Brain microvascular endothelial cell (primary cell): ENCODE measurements at places on chromosomes 4 and X.

DNA sequence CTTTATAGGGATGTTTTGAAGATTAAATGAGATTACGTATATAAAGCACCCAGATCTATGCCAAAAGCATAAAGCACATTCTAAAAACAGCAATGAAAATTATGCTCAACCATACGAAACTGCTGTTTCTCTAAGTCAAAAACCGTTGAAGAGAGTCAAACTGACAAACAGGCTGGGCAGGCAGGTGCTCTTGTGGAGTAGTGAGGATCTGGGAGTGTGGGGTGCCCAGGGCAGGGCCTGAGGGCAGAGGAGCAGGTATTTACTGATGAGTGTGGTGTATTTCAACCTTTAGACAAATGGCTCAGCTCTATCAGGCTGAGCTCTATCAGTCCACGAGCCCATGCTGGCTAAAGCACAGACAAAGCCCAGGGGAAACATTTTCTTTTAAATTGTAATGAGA is 40.4 kb downstream of the RELL1 start:
- no peak for DNase-seq

DNA sequence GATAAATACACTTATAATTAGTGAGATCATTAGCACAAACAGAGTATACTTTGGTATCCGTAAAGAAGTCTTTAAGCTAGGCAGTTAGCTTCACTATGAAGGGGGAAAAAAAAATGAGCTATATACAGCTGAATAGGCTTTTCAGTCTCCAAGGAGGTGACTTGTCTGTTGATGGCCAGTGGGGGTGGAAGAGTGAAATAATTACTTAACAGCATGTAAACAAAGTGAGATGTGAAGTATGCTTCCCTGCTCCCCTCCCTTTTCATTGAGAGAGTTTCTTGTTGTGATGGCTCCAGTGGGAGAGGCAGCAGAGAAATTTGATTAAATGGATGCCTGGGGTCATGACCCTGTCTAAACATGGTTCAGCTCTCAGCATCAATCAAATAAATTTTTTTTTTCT is 180.9 kb downstream of the DACH2 start:
- DNase-seq: no peak

- DNase-seq: peak; percentile 6
Measured at GRCh38 chrX:13469963-13470684, 99.3 kb upstream of the EGFL6 start.

DNA sequence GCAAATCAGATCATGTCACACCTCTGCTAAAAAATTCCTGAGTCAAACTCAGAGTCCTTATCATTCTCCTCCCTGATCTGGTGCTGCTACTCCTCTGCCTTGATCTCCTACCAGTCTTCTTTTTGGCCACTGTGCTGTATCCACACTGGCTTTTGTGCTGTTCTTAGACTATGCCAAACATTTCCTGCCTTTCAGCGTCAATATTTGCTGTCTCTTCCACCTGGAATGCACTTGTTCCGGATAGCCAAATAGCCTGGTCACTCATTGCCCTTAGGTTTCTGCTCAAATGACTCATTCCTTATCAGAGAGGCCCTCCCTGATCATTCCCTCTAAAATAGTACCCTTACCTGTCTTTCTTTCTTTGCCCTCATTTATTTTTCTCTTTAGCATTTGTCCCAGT is 24.4 kb upstream of the RP2 start:
- DNase-seq: no peak

DNA sequence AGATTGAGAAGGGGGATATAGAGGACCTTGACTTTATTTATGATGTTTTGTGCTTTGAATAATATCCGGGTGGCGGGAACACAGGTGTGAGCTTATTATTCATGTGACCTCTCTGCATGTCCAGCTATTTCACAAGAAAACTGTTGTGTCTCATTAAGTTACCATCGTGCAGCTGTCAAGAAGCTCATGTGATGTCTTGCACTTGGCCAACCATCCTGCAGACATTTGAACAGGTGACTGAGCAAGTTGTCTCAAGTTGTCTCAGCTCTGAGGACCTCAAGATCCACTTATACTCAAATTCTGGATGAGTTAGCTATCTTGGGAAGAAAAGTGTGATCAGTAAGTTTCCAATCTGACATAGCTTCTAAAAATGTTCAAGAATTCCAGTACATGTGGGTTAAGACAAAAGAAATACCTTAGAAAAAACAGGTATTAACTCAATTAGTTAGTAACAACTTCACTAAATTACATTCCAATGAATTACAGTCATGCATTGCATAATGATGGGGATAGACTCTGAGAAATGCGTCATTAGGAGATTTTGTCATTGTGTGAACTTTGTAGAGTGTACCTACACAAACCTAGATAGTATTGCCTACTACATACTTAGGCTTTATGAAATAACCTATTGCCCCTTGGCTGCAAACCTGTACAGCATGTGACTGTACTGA is 462.2 kb downstream of the INPP4B start:
- no peak for DNase-seq

DNA sequence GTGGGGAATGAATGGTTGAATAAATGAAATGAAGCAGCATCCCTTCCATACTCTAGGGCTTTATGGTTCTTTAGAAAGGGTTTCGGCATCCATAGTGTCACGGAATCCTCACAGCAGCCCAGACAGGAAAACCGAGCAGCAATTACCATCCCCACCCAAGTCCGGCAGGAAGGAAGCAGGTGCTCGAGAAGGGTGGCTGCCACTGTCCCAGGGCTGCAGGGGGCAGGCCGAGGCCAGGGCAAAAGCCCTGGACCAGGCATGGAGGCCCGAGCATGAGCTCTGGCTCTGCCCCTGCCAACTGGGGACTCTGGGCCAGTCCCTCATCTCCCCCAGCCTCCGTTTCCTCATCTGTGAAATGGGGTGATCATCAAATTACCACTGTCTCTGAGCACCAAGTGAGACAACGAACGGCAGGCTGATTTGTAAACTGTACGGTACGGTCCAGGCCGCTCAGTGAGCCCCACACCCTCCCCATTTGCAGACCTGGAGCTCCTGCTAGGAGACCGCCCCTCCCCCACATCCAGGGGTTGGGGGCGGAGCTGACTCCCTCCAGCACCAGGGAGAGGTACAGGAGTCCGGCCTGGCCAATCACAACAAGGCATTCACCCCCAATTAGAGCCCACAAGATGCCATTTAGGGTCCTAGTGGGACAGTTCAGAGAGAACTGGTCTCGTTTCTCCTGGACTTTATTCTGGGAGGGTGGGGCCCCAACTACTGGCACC is 100.4 kb downstream of the WFS1 start:
- no peak for DNase-seq

- DNase-seq: peak; percentile 79
Measured at GRCh38 chrX:151754047-151754429, 19.5 kb downstream of the CNGA2 start.

DNA sequence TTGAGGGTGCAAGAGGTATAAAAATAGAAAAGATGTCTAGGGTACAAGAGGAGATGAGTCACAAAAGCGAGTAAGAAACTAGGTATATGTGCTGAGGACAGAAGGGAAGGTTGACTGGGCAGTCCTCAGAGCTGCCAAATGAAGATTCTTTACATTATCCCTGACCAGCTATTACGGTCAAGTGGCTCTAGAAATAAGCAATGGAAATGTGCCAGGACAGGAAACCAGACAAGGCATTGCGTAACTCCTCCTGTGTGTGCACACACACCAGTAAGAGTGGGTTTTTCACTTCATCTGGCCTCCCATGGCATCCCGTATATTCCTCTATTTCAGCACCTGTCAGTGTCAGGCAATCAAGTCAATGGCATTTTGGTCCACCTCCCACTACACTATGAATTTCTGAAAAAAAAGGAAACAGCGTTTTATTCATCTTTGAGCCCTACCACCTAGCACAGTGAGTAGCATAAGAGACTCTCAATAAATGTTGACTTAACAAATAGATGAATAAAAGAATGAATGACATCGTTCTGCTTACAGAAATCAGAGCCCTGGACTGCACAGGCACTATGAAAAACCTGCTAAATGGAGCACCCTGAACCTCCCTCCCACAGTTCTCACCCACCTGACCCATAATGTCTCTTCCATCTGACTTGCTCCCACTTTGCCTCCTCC is 62.6 kb upstream of the KLF3 start:
- DNase-seq: peak; percentile 53

DNA sequence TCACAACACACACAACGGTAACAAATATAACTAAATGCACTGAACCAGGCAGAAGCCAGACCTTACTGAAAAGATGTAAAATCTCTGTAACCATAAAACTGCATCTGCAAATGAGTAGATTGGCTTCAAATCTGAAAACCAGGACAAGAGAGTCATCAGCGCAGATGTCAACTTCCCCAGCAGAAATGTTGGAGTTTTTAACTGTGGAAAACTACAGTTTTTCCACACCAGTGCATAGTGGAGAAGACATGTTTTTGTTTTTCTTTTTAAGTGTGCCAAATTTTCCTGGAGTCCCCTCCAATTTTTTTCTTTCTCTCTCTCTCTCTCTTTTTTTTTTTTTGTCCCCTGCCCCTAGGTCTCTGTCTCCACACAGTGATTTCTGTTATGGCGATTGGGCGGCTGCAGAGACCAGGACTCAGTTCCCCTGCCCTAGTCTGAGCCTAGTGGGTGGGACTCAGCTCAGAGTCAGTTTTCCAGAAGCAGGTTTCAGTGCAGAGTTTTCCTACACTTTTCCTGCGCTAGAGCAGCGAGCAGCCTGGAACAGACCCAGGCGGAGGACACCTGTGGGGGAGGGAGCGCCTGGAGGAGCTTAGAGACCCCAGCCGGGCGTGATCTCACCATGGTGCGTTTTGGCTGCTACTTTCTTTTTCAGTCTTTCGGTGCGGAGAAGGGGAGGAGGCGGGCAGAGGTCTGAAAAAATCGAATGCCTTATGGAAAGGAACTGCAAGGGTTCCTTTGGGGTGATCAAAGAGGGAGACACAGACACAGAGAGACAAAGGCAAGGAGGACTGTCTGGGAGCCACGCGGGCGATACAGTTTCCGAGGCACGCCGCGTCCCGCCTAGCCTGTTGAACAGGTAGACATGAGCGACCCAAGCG is at the start of gene GUCY1A1:
GUCY1A1 (plus strand) TSS at position 505 of the 878 bp plus-strand sequence. CDS start 30,020 bp downstream, outside the sequence.
- DNase-seq: no peak
